GM18507 (cell line): ENCODE measurements at places on chromosomes 11 and 22.
A peak's percentile ranks its signal among the peaks of the same experiment; 100 is the strongest.

DNA sequence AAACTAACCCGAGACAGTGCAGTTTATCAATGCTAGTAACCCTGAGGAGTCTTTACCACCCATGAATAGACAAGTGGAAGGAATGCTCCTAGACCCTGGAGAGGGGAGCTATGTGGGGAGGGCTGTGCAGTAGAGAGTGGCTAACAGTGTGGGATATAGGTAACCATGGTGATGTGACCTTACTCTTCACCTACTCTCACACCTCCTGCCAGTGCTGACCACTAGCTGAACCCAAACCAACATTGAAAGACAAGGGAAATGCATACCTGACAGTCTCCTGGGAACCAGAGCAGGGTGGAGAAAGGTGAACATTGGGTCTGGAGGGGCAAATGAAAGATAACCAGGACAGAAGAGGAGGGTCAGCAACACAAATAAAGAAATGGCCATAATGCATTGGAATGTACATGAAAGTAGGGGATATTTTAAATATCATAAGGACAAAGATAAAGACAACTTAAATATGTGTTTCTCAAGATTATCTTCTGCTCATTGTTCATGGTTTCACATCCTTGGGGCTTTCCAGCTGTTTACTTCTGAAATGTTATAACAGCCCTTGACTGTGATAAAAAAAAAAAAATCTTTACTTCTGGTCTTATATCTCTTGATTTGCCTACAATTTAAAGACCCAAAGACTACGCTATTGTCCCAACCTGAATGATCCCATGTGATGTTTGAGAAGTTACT is 983.3 kb upstream of the TENM4 start:
- no peak for DNase-seq

DNA sequence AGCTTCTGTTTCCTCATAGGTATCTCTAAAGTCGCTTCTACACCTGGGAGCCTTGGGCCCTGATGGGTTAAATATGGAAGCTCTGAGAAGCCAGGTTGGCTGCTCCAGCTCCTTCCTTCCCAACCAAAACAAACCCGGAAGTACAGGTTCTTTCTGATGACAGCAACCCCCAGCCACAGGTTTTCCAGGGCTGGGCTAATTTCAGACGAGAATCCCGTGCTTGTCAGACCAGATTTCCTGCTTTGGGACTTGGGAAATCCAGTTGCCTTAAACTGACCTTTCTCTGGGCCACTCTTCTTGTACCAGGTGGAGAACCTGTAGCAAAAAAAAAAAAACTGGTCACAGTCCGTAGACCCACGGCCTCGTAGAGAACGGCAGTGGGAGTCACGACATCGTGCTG is 51.9 kb downstream of the RBX1 start:
- no peak for DNase-seq

GRCh38 chr11:41866525-41866924 is 407.1 kb upstream of the LRRC4C start:
- DNase-seq: no peak

DNA sequence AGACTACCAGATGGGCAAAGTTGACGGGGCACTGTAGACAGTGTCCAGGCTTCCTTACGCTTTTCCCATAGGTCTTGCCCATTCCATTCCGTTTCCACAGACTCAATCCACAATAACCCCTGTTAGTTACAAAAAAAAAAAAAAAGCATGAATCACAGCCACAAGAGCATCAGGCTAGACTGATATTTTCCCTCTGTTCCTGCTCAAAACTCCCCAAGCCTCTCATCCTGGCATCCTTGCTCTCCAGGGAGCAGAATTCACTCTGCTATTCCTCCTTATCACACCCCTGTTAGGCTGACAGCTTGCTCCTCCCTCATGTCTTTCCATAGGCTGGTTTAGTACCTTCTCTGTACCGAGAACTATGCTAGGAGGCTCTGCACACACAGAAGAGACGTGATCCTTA is 42.2 kb downstream of the TMEM123 start:
- no peak for DNase-seq

- DNase-seq: no peak
These were observed 9.4 kb upstream of the NAV2 start for GRCh38 chr11:19703211-19703610.

GRCh38 chr22:43528601-43529360 is 117.0 kb downstream of the MPPED1 start:
- no peak for DNase-seq

DNA sequence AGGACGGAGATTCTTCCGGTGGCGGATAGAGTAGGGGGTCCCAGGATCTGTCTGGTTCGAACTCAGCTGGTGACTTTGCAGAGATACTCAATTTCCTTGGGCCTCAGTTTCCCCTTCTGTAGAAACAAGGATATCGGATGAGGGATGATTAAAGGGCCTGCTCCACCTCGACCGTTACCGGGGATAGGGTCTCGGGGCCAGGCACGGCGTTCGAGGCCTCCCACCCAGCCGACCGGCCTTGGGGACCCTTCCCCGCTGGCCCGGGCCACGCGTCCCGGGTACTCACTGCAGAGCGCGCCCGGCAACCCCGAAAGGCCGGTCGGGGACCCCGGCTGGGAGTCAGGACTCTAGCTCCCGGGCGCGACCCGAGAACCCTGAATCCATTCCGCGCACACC is 321 bp downstream of the RHBDD3 start:
- no peak for DNase-seq

DNA sequence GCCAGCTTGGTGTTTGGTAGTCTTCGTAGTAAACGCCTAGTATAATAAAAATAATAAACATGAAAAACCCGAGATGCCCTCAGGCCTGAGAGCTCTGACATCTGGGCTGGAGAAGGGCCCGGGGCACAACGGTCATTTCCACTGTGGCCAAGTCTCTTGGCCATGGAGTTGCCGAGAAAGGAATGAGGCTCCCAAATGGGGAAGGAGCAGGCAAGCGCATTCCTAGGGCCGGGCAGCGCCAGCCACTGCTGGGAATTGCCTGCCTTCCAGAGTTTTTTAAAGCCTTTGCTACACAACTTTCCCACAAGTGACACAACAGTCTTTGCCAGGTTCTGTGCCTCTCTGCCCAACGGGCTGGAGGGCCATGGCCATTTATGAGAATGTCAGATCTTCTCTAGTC is 103.4 kb downstream of the NAV2 start:
- DNase-seq: no peak

GRCh38 chr22:26974914-26975803 is 317.8 kb downstream of the MIAT start:
- DNase-seq: no peak

DNA sequence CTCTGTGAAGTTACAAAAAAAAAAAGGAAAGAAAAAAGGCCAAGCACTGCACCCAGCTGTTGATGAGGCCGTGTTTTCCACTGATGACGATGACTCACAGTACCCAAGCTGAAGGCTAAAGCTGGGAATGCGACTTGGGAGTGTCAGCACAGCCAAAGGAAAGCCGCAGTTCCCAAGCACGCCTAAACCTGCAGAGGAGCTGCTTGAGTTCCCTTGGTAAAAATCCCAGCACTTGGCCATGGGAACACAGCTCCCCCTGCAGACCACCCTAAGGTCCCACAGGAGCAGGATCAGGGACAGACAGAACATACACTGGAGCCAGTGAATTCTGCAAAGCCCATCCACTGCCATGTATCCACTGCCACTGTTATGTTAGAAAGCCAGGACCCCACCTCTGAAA is 39.9 kb downstream of the SERGEF start:
- DNase-seq: no peak

GRCh38 chr11:78310500-78310909 is 107.1 kb downstream of the GAB2 start:
- DNase-seq: peak; percentile 23

DNA sequence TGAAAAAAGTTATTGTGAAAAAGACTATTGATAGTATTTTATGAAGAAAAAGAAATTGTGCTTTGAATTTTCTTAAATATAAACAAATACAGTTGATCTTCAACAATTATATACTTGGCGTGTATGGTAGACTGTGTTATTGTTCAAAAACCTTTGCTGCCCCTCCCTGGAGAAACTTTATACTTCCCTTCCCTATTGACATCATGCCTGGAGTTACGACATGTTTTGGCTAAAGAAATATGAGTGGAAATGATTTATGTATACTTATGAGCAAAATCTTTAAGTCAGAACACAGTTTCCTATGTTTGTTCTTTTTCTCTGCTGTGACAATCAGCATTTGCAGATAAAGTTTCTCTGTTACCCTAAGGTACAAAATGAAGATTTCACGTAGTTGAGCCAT is 243.8 kb downstream of the TMEM135 start:
- no peak for DNase-seq

- no peak for DNase-seq
These were observed 123.7 kb upstream of the HSD17B12 start for GRCh38 chr11:43556612-43557375.

DNA sequence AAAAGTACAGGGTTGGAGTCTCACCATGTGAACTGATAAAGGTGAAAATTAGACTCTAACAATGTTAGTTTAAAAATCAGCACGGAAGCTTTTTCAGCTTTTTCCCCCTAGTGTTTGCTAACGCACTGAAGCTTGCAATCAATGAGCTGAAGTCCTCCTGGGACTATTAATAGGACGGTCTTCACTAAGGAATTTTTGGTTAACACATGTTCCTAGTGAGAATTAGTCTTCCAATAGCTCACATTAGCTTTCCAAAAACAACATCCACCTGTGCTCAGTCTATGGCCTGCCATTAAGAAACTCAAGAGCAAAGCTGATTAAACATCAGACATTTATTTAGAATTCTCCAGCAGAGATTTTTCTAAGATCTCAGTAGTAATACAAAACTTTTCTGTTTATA is 26.7 kb upstream of the DDI1 start:
- no peak for DNase-seq

DNA sequence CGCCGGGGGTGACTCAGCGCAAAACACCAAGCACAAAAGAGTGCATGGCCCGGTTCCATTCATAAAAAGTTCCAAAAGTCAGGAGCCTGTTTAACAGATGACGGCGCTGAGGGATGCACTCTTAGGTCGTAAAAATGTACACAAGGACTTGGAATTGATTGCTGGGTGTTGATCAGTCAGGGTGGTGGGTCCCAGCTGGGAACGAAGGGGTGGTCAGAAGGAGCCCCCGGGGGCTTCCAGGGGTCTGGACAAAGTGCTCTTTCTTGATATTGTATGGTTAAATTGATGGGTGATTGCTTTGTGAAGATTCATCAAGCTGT is 20.7 kb downstream of the IFITM10 start:
- DNase-seq: no peak

GRCh38 chr11:15830741-15831428 is 525.5 kb downstream of the SOX6 start:
- DNase-seq: no peak

DNA sequence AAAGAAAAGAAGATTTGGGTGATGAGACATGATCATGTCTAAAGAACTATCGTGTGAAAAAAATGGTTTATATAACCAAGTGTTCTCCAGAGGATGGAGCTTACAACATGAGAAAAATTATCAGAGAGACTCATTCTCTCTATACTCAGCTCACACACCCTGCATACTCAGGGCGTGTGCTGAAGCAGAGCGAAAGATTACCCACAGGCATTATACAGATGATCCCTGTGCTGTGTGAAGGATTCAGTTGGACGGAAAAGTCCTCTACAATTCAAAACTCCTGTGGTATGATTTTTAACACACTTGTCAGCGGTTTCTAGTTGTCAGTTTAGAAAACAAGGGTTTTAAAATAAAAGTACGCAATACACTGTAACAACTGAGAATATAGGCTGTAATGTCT is 267.3 kb downstream of the DLG2 start:
- no peak for DNase-seq

DNA sequence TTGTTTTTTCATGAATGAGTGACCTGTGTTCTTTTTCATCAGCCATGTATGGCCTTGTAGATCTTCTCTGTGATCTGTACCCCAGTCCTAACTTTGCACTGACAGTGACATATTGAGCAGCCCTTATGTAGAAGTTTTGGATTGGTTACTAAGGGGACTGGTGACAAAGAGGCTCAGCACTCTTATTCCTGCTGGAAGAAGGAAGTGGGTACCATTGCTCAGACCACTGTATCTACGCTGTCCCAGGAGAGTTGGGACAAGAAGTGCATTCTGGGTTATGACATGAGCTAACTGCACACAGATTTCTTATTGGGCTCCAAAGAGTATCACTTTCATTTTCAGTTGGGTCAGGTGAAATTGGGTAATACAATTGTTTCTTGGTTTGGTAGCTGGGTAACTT is 107.8 kb upstream of the RASSF10 start:
- DNase-seq: no peak

DNA sequence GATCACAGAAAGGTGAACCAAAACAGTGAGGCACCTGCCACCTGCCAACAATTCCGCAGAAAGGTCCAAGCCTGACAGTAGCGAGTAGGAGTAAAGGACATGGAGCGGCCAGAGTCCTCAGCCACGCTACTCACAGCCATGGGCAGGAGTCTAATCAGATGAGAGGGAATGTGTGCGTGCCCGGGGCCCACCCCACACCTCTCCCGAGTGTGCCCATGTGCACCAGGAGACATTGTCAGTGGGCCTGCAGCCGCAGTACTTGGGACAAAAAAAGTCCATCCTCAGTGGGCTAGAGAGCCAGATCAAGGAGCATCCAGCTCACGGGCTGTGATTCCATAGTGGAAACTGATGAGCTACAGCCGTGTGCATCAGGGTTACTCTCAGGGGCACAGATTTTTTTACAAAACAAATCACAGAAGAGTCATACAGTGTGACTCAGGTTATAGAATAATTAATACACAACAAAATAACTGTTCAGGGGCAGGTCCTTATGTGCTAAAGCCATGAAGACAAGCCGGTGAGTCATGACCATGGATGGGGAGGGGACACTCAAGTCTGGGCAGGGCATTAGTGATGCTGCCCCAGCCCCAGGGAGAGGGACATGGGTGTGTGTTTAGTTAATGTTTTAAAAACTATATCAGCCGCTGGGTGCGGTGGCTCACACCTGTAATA is 12.0 kb downstream of the SART1 start:
- DNase-seq: no peak

- DNase-seq: no peak
These were observed 27.7 kb upstream of the PPP2R1B start for GRCh38 chr11:111793863-111794262.

- DNase-seq: no peak
These were observed 1078.6 kb downstream of the LRRC4C start for GRCh38 chr11:40380835-40381234.

DNA sequence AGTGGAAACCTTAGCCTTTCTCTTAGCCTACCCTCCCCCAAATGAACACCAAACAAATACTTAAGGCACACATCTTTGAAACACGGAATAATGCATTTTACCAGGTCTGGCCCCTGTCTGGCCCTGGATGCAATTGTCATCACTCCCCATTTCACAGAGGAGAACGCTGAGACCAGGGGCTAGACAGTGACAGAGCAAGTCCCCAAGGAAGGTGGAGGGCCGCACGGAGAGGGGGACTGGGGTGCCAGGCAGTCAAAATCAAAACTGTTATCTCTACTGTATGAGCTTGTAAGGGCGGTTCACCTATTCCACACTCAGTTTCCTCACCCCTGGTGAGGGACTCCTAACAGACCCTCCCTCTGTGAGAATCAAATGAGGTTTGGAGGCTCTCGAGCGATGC is 414.2 kb downstream of the SOX6 start:
- DNase-seq: no peak
